ENCODE measurements at places on chromosomes 4 and X.

GRCh38 chr4:8594097-8595038, 1.8 kb downstream of the CPZ start:
- no peak for DNase-seq

- no peak for DNase-seq
These were observed 38.2 kb upstream of the TLR3 start for GRCh38 chr4:186030795-186031194.

DNA sequence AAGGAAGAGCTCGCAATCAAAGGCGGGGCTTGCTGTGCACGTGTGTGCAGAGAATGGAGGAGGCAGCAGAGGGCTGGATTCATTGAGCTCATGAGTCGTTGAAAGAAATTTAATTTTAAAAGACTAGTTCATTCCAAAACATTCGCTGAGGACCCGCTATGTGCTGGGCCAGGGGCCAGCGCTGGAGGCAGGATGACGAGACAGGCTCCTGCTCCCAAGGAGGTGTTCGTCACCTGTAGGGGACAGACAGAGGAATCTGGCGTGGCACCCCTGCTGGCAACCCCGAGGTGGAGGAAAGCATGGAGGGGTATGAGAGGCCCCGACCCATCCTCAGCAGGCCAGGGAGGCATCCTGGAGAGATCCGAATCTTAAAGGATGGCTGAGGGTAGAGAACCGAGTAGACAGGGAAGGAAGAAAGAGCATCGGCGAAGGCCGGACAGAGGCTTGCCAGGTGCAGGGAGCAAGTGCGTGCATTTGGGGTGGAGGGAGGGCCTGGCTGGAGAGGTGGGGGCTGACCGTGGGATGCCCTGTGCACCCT, 96.4 kb downstream of the CPZ start:
- DNase-seq, result no peak

GRCh38 chr4:6404611-6405396, 67.6 kb downstream of the PPP2R2C start:
- no peak for DNase-seq

GRCh38 chr4:36208893-36209473, 35.3 kb downstream of the ARAP2 start:
- no peak for DNase-seq

DNA sequence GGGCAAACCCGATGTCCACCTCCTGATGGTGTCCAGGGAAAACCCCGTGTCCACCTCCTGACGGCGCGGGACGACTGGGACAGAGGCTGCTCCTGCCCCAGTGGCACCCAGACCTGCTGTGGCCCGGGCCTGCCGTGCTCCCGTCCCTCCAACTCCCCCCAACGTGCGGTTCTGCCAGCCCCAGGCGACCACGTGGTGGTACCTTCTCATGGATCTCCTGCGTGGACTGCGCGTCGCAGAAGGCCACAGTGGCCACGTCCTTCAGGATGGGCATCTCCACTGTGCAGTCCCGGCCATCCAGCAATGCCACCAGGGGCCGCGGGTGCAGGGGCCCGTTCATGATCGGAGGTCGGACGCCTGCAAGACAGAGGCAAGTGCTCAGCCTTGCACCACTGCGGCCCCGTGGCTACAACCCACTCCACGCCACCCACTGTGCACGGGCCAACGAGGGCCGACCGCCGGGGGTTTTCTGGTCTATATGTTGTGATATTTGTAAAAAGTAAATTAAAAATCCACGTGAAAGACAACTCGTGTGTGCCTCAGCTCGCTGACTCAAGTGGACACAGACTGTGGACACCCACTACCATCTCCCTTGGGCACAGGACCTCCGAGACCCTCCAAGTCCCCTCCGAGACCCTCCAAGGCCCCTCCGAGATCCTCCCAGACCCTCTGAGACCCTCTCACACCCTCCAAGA, 10.8 kb downstream of the CTBP1 start:
- no peak for DNase-seq

- DNase-seq, result no peak
These were observed 294.2 kb downstream of the GRIA2 start for GRCh38 chr4:157514711-157515110.

DNA sequence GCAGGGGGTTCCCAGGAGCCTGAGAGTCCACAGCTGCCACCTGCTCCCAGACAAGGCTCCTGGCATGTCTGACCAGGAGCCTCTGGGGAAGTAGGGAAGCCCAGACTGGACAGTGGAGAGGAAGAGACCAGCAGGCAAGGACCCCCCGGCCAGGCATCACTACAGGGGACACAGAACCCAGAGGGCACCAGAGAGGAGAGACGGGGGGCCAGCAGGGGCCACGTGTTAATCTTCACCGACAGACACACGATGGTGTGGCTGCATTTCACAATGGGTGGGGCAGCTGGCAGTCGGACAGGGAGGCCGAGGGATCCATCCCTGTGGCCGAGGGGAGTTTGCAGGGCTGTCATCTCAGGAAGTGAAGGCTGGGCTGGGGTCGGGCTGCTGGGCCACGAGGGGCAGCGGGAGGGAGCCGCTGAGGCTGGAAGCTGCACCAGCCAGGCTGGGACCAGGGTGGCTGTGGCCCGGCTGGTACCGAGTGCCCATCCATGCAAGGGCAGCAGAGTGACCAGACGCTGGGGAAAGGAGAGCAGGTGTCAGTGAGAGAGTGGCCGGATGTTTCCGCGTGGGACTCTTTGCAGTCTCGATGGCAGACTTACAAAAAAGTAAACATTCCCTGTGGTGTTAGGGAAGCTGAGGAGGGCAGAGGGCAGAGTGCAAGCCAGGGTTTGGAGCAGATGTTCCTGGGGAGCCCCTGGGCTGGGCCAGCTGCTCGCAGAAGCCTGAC, 4.7 kb downstream of the PDE6B start:
- no peak for DNase-seq

DNA sequence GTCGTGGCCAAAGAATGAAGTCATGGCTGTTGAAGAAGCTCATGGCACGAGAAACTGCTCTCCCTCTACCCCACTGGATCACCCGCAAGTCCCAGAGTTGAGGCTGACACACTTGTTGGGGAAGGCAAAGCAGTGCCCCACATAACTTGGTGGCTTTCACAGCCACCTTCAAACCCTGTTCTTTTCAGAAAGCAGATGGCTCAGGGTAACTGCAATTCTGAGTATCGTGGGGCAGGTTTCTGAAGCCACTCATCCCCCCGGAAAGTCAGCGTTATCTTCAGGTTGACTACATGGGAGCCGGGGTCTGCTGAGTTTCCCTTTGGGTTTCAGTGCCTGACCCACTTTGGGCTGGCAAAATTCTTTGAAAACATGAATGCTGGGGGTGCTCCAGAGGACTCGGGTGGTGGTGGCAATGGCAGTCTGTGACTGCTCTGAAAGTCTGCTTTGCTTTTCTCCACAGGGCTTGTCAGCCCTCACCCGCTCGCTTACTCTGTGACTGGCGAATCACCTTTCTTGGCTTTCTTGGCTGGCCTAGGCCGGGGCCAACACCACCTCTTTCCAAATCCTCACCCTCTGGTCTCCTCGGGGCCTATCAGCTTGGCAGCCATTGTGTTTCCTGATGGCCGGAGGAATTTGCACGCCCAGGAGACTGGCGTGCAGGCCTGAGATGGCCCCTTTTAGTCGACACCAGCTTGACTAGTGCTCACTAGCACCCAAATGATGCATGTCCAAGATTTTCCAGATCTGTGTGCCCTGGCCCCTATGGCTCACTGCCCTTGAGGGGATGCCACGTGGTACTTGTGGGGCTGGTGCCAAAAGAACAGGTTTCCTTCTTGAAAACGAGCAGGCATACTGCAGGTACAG, 7.3 kb downstream of the PPP1R3F start:
- no peak for DNase-seq

- no peak for DNase-seq
These were observed 14.2 kb upstream of the TIMM8A start for GRCh38 chrX:101362757-101363156.

GRCh38 chr4:41268721-41269517, 12.2 kb downstream of the UCHL1 start:
- DNase-seq, result no peak

- DNase-seq, result no peak
These were observed 1.8 kb upstream of the ZCCHC4 start for GRCh38 chr4:25310803-25311166.

All from KG1 (cell line).